NCI-H2171 (cell line): ENCODE measurements at places on chromosomes 16 and 17.
A peak's percentile ranks its signal among the peaks of the same experiment; 100 is the strongest.

DNA sequence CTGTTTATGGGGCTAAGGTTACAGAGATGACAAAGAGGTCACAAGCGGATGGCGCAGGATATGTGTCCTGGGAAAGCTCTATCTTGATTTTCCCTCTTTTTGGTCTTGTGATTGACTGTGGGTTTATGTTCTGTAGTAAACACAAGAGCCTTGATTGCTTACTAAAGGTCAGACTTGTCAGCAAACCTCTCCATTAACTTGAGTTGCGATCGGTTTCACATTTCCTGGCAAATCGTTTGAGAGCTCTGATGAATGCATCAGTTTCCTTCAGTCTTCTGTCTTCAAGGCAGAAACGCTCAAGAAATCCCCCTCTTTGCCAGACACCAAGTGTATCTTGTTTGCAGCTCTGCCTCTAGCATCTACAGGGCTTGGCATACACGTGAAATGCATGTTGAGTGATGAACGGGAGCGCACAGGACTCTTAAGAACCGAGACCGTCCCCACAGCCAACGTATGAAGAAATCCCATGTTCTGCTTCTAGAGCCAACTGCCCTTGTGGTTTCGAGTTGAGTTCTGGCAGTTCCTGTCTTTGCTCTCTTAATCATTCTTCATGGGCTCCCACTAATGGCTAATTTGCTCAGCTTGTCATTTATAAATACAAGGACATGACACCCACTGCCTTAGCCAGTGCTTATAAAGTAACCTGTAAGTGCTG, 143.3 kb downstream of the PITPNC1 start:
- DNase-seq = no peak

GRCh38 chr17:79841369-79842135, 2.3 kb upstream of the CBX4 start:
- no peak for DNase-seq

DNA sequence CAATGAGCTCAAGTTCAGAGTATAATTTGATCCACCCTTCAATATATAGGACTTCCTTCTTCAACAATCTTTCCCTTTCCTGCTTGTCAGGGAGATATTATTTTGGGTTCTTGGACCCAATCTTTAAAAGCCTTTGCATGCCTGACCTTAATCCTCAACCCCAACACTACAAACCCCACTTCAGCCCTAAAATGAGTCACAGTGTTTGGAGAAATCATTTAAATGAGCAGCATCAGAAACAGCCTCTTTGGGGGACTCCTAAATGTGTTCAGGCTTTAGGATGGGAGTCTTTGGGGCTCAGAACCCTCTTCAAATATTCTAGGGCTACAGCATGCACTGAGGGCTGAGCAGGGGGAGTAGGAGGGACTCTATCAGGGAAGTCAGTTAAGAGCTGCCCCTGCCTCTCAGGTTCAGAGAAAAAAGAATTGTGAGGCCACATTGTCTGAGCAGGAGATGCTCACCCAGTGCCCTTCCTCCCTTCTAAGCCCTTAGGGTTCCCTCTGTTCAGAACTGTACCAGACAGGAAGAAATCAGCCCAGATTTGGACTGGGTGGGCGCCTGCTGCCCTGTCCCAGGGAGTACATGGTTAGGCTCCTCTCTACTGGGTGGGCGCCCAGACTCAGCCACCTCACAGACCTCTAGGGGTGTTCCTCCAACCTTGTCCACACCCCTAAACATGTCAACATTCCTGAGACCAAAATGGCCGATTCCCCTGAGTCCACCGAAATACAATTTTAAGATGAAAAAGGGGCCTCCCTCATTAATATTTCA, 5.0 kb downstream of the NEUROD2 start:
- no peak for DNase-seq

DNA sequence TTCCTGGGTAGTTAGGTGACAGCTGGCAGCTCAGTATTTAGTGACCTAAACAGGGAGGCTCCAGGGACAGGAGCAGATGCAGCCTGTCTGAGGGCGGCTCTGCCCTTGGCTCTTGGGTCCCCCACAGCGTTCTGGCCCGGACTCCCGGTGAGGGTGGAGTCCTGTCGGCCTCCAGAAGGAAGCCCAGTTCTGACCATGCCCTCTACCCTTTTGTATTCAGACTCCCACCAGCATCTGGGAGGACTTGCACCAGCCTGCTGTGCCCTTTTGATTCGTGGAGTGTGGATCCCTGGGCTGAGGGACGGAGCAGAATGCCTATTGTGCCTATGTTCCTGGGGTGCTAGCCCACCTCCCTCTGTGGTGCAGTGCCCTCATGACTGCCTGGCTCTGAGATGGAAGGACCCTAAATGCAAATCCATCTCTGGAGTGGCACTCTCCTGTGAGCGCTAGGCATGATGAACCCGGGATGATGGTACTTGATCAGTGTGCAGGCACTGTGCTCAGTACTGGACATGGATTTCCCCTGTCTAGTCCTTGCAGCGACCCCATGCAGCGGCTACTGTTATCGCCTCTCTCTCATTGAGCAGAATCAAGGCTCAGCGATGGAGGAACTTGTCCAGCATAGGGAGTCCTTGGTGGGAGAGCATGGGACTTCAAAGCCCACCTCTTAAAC, 123.1 kb downstream of the SNX29 start:
- DNase-seq = no peak

DNA sequence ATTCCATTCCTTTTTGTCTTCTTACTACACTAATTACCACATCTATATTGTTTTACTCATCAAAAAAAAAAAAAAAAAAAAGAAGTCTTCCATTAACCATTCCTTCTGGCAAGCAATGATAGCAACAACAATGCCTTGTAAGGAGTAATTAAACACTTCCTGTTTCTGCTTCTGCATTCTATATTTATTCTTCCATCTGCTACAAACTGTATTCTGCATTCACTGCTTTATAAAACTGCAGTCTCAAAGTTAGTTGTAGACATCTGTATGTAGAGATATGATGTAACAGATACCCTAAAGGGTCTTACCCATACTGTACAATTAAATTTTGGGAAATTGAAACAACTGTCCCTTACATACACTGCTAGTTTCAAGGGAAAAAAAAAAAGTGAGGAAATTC, 28.7 kb upstream of the ABCA6 start:
- no peak for DNase-seq

DNA sequence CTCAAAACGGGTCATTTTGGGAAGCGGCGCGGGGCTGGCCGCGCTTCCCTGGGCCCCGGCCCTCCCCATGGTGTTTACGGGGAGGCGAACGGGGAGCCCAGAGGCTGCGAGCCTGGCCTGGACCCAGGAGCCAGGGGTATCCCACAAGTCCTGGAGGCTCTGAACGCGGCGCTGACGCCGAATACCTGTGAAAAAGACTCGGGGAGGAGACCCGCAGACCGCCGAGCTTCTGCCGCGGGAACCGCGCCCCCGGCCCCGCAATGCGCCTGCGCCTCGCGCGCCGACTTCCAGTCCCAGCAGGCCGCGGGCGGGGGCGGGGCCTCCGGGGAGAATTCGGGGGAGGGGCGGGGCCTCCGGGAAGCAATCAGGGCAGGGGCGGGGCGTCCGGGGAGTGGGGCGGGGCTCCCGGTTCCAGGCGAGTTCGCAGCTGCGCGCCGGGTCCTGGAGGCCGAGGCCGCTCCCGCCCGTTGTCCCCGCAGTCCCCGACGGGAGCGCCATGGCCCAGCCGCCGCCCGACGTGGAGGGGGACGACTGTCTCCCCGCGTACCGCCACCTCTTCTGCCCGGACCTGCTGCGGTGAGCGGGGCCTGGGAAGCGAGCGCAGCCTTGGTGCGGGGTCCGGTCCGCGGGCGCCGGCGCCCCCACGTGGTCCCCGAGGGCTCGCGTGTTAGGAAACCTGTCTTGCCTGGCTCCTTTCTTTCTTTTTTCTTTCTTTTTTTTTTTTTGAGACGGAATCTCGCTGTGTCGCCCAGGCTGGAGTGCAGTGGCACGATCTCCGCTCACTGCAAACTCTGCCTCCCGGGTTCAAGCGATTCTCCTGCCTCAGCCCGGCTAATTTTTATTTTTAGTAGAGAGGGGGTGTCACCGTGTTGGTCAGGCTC, at the start of gene DECR2:
TSS of gene DECR2 (plus strand) at position 418 of the 881 bp plus-strand sequence. CDS start at position 497, 79 bp downstream.
- peak; percentile 93 for DNase-seq
